ENCODE measurements at places on chromosomes 2 and 18.

DNA sequence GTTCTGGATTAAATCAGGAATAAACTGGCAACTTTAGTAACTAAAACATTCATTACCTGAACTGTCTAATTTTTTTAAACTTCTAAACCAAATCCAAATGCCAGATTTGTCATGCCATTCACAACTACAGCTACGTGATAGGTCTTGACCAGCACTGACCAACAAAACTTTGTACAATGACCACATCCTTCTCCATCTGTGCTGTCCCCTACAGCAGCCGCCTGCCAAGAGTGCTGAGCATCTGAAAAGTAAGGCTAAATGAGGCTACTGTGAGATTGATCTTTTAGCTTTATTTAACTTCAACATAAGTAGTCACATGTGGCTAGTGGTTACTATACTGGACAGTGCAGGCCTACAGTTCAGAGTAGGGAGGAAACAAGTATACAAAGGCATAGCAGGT, 7.6 kb downstream of the FAM168B start:
- no peak overlapping the region for H3K4me3 ChIP-seq
- DNase-seq: no peak
- H3K27me3 ChIP-seq: no peaks in the 10 kb centered on the region
- H3K36me3 ChIP-seq: peaks cover 18% of the 10 kb centered on the region
- no peaks in the 10 kb centered on the region for H3K4me1 ChIP-seq

- no peak for DNase-seq
- peak overlapping the region; percentile 48 for H3K4me3 ChIP-seq
- no peaks in the 10 kb centered on the region for H3K4me1 ChIP-seq
Measured at GRCh38 chr18:69648486-69648885, 247.8 kb downstream of the DOK6 start.

GRCh38 chr18:76456823-76457222, 38.2 kb downstream of the ZNF516 start:
- no peaks in the 10 kb centered on the region for H3K36me3 ChIP-seq
- no peaks in the 10 kb centered on the region for H3K27me3 ChIP-seq
- H3K27ac ChIP-seq: no peak overlapping the region
- no peaks in the 10 kb centered on the region for H3K4me1 ChIP-seq
- DNase-seq: no peak

- H3K4me1 ChIP-seq: peaks cover 38% of the 10 kb centered on the region
- no peak overlapping the region for H3K4me3 ChIP-seq
- no peaks in the 10 kb centered on the region for H3K27me3 ChIP-seq
- H3K27ac ChIP-seq: peak overlapping the region; percentile 91
- no peaks in the 10 kb centered on the region for H3K36me3 ChIP-seq
Measured at GRCh38 chr2:58866040-58866439, 624.9 kb upstream of the FANCL start.

GRCh38 chr18:50721451-50722120, 98.2 kb downstream of the MRO start:
- no peaks in the 10 kb centered on the region for H3K4me1 ChIP-seq
- no peaks in the 10 kb centered on the region for H3K36me3 ChIP-seq
- H3K4me3 ChIP-seq: no peak overlapping the region
- no peak for DNase-seq

- H3K27me3 ChIP-seq: no peaks in the 10 kb centered on the region
- H3K27ac ChIP-seq: no peak overlapping the region
- no peak overlapping the region for H3K4me3 ChIP-seq
Measured at GRCh38 chr2:84856787-84857186, 24.1 kb downstream of the TRABD2A start.

DNA sequence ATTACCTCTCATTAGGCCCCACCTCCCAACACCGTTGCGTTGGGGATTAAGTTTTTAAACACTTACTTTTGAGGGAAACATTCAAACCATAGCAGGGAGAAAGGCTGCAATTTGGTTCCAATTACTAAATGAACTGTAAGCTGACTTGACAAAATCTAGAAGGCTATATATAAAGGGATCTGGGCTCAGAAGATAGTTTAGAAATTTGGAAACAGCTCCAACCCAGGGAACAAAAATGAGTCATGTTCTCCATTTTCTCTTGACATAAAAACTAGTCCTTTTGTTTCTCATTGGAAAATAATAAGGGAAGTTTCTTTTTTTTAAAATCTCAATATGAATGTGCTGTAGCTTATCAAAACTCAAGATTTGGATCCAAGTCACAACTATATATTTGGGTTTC, 17.5 kb downstream of the MOGAT1 start:
- no peaks in the 10 kb centered on the region for H3K4me1 ChIP-seq
- H3K27me3 ChIP-seq: no peaks in the 10 kb centered on the region
- no peak overlapping the region for H3K27ac ChIP-seq
- no peaks in the 10 kb centered on the region for H3K36me3 ChIP-seq

DNA sequence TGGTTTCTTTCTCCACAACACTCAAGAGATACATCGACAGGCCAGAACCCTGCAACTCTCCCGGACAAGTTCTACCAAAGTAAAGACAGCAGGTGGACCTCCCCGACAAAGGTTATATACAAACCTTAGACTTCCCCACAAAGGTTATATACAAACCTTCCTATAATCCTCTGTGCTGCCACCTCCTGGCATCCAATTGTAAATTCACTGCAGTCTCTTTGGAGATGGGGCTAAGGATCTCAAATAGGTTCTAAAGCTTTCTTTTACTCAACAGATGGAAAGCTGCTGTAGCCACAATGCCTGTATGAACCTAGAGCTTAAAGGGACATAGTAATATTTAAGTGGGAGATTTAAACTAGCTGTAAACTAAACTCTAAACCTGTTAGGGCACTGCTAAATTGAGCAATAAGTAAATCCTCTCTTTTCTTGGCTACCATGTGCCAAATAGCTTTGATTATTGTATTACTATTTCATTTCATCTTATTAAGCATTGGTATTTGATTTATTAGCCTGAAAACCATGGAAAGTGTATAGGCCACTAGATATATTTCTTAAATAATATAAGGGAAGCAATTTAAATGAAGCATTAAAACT, 9.8 kb upstream of the MREG start:
- H3K4me3 ChIP-seq: no peak overlapping the region
- no peaks in the 10 kb centered on the region for H3K27me3 ChIP-seq
- DNase-seq: peak; percentile 64
- H3K4me1 ChIP-seq: peaks cover 8% of the 10 kb centered on the region
- no peak overlapping the region for H3K27ac ChIP-seq
- H3K36me3 ChIP-seq: no peaks in the 10 kb centered on the region

DNA sequence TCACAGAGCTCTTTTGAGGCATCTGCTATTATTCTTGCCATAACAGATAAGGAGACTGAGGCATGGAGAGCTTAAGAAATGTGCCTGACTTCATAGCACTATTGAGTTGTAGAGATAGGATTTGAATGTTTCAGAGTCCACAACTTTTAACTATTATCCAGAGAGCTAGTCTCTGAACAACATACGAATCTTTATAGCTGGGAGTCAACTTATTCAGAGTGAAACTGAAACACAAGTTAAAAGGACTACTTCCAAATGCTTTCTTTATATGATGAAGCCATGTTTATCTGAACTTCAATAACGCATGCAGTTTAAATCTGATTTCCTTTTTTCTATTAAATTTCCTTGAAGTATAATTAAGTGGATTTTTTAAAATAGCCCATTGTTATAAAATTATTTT, 268.8 kb downstream of the IKZF2 start:
- H3K4me3 ChIP-seq: no peak overlapping the region
- no peak overlapping the region for H3K27ac ChIP-seq
- H3K27me3 ChIP-seq: no peaks in the 10 kb centered on the region
- H3K4me1 ChIP-seq: no peaks in the 10 kb centered on the region
